ENCODE measurements at places on chromosomes 12 and 14. TPM values are rescaled to one million over a fixed set of nuclear protein-coding genes. Genes with fewer than 3 reads are reported as not detected.

Gene PMCH
- total RNA-seq = not detected

Gene DAO
- not detected for total RNA-seq

Gene OVCH1
- 0.90 TPM for total RNA-seq

Gene CISTR
- total RNA-seq = not detected

Gene ITGA7
- total RNA-seq = 536 TPM

Gene ASB8
- 41.8 TPM for total RNA-seq

Gene SARNP
- 39.0 TPM for total RNA-seq

GRCh38 chr14:104883681-104884361, 18.8 kb downstream of the CEP170B start:
- no peak for DNase-seq

DNA sequence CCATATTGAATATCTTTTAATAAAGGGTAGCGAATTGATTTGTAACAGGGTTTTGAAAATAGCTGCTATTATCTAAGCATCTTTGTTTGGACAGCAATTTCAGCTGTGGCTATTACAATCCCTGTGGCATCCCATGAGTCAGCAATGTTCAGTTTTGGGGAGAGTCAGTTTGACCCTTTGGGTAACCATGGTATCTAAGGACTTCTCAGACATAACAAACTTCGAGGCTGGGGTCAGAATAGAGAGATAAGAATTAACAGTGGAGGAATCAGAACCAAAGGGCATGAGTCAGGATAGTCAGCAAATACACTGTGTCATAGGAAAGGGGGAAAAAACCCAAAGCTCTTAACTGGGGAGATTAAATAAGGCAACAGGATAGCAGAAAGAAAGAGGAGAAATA, 11.7 kb upstream of the PTHLH start:
- DNase-seq = no peak

GRCh38 chr14:74705613-74706500, 7.0 kb downstream of the AREL1 start:
- no peak for DNase-seq

- DNase-seq = no peak
These were observed 2.6 kb downstream of the ACSS3 start for GRCh38 chr12:81080431-81080983.

DNA sequence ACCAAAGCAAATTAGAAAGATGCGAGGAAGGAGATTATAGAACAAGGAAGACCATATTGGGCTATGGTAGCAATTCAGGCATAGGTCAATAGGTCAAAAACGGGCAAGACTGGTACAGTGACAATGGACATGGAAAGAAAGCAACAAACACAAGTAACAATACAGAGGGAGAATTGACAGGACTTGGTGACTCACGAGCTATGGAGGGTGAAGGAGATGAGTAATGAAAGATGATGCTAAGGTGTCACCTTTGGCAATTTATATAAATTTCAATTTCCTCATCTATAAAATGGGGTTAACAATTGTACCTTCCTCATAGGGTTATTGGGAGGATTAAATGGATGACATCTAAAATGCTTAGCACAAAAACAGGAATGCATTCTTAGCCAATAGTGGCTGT, 15.1 kb upstream of the DUSP16 start:
- DNase-seq = no peak

- no peak for DNase-seq
These were observed 7.5 kb downstream of the VTI1B start for GRCh38 chr14:67666750-67667449.

- DNase-seq = no peak
These were observed 29.3 kb downstream of the NCKAP5L start for GRCh38 chr12:49798934-49799333.

DNA sequence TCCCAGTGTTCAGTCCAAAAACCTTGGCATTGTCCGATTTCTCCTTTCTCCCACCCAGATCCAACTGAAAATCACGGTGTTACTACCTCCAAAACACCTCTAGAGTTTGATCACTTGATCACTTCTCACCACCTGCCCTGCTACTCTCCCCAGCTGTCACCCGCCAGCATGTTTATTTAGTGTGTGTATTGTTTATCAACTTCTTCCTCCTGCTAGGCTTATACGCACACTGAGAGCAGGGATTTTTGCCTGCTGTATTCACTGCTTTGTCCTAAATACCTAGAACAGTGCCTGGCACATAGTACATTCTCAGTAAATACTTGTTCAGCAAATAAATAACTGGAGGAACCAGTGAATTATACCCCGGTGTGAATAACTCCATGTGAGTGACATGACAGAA, 5.0 kb downstream of the BDKRB1 start:
- no peak for DNase-seq

DNA sequence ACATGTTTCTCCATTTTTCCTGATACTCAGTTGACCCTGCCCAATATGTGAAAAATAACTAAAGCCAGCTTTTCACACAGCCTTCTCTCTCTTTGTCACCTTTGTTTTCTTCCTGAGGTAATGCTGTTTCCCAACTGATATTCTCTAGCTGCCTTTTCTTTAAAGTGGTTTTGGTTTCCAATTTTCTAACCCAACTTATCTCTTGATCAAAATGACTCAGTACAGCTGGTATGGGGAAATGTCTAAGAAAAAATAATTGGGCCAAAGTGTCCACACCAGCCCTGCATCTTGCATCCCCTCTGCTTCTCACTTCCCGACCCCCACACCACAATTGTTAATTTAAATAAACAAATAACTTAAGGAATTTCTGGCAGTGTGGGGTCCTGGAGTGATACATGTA, 193.8 kb downstream of the SYT1 start:
- no peak for DNase-seq

DNA sequence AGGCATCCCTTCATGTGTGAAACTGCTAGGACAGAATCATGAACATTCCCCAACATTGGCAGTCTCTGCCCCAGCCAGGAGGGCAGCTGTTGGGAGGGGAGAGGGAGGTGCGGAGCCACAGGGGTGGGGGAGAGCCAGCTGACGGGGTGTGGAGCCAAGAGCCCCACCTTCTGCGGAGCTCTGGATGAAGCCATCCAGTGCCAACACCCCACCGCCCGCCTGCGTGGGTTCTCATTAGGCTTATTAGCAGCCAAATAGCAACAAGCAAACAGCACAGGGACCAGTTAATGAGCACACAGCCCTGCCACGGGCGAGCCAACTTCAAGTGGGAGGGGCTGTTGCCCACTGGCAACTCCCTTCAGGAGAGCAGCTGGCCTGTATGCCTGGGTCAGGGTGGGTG, 12.1 kb downstream of the LTBP2 start:
- DNase-seq = no peak

DNA sequence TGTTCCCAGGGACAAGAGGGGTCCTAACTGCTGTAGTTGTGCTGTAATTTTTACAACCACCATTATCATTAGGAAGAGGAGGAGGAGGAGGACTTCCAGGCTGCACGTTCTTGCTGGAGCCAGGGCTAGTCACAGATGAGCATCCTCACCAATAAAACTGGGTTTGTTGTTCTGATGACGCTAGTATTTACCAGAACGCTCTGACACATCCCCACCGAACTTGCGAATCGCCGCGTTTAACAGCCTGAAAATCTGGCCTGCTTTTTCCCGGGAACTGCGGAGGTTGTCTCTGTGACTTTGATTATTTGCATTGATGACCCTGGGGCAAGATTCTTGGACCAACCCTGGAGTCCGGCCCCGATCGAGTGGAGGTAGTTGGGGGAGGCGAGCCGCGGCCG, 10.2 kb downstream of the TBX5 start:
- DNase-seq = no peak

DNA sequence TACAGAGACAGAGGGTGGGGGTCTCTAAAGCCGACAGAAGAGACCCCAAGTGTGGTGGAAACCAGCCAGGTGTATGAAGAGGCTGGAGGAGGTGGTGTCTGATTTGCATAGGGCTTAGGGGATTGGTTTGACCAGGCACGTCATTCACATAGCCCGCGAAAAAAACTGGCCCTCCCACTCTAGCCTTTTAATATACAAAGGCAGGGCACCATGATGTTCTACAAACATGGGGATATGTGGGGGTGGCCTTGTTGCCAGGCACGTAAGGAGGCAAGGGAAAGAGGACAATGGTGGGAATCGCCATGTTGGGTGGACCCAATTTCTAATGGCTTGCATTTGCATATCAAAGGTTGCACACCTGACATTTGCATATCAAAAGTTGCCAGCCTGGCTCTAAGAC, 13.2 kb downstream of the LALBA start:
- DNase-seq = no peak

Data from mesenteric fat pad (tissue), 1 donor.